ENCODE measurements at places on chromosomes 16 and 17.

DNA sequence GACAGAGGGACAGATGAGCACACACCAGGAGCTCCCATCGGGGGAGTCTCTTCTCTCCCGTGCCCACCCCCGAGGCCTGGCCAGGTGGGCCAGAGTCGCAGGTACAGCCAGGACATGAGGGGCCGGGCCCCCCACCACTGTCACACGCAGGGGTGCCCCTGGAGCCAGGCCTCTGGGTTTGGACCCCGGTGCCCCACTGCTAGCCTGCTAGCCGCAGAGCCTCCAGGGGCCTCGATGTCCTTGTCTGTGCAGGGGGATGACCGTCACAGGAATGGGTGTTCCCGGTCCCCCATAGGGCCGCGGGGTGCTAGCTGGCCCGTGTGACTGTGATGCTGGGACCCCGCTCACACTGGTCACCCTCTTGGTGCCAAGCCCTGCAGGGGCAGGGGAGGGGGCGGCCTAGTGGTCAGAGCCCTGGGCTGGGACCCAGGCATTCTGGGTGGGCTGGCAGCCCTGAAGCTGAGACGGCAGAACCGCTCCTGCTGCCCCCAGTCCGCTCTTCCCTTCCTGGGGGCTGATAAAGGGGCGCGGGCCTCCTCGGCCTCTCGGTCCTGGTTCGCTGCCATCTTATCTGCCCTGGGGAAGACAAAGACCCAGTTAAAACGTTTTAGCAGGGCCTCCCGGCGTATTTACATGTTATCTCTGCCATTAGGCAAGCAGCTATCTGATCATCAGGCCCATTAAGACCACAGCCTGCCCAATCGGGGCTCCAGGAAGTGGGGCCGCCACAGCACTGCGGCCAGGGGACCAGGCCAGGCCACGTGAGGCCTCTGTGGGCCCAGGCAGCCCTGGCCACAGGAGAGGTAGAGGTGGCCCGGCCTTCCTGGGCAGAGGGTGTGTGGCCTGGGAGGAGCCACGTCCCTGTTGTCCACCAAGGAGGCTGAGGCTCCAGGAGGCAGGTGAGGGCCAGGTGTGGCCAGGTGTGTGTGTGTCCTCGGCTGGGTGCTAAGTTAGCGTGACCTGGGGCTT lies 57.2 kb upstream of the ZC3H18 start:
- no peak overlapping the region for H3K4me3 ChIP-seq
- H3K4me1 ChIP-seq = no peaks in the 10 kb centered on the region
- H3K36me3 ChIP-seq = peaks cover 4% of the 10 kb centered on the region
- no peaks in the 10 kb centered on the region for H3K27me3 ChIP-seq

- no peak overlapping the region for H3K4me3 ChIP-seq
- no peaks in the 10 kb centered on the region for H3K27me3 ChIP-seq
- peaks cover 8% of the 10 kb centered on the region for H3K36me3 ChIP-seq
- DNase-seq = no peak
Observed at GRCh38 chr17:76439314-76439928, 13.5 kb downstream of the UBE2O start.

DNA sequence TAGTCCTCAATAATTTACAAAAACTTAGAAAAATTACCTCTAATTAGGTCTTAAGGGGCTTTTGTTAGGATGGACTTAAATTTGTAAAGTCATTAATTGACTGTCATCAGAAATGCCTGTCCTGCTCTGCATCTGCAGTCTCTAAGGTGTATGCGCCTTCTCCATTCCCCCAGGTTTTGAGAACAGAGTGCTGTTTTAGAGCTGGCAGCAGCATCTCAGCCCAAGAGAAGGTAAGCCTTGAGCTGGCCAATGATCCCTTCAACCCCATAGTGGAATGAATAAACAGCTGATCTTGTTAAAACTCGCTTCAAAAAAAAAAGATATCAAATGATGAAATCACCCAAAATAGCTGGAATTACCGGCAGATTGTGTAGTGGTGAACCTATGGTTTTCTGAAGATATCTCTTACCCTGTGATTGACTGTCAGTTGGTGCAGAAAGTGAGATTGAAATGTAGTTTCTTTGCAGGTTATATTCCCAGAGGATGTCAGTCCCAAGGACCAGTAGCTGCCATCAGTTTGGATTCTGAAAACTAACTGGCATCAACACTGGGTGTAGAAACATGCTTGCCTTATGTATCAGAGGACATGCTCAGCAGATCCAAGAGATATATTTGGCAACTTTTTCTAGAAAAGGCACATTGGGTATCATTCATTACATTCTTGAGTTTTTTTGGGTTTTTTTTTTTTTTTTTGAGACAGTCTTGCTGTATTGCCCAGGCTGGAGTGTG lies 25.7 kb downstream of the TRPV2 start:
- no peak for DNase-seq
- no peaks in the 10 kb centered on the region for H3K27me3 ChIP-seq
- H3K4me3 ChIP-seq = peak overlapping the region; percentile 95
- peaks cover 62% of the 10 kb centered on the region for H3K36me3 ChIP-seq

DNA sequence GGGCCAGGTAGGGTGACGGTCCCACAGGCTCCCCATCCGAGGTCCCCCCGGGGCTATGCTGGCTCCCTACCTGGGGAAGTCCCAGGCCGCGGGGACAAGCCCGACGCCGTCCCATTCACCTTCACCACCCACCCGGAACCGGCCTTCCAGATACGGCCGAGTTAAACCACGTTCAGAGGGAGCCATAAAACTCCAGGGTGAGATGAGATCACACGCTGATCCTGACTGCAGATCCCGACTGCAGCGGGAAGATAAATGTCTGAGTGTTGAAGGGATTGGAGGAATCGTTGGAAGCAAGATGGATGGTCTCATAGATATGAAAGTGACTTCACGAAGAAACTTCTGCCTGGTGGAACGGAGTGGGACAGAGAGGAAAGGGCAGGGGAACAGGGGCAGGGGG lies 13.6 kb upstream of the C1QTNF8 start:
- no peak overlapping the region for H3K4me3 ChIP-seq
- no peak overlapping the region for H3K27ac ChIP-seq
- peaks cover 8% of the 10 kb centered on the region for H3K27me3 ChIP-seq
- no peak for DNase-seq
